ENCODE measurements at places on chromosomes 13 and 19. TPM values are rescaled to one million over a fixed set of nuclear protein-coding genes. Genes with fewer than 3 reads are reported as not detected.

The NOTCH3 gene
- 92.1 TPM for polyA plus RNA-seq

The NLRP5 gene
- polyA plus RNA-seq = not detected

The SLC8A2 gene
- 0.19 TPM for polyA plus RNA-seq

The DUXA gene
- polyA plus RNA-seq = not detected

The ZNF154 gene
- 27.8 TPM for polyA plus RNA-seq

The ISYNA1 gene
- polyA plus RNA-seq = 153 TPM

The FEM1A gene
- polyA plus RNA-seq = 2.1 TPM

The MLLT1 gene
- polyA plus RNA-seq = 106 TPM

The IFNL1 gene
- not detected for polyA plus RNA-seq

The PTPRH gene
- polyA plus RNA-seq = 0.15 TPM

The IL17D gene
- polyA plus RNA-seq = 9.1 TPM

The CACNG6 gene
- 0.21 TPM for polyA plus RNA-seq

The ZNF486 gene
- 21.6 TPM for polyA plus RNA-seq
